ENCODE measurements at places on chromosomes 6 and 20. TPM values are rescaled to one million over a fixed set of nuclear protein-coding genes. Genes with fewer than 3 reads are reported as not detected.
A peak's percentile ranks its signal among the peaks of the same experiment; 100 is the strongest.

DNA sequence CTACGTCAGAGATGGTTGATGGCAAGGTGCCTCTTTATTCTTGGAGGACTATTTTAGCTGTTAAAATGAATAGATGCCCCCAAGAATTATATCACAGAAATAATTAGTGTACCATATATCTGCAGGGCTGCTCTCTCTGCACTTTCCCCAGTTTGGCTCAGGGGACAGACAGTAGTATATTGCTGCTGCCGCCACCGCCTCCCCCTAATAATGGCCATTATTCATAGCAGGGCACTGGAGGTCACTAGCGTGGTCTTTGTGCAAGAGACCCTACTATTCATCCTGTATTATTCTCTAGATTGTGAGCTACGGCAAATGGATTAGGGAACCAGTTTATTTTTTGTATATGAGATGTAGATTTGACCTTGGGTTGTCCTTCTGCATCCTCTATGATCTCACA is 11.0 kb downstream of the HDGFL1 start:
- no peak for DNase-seq

DNA sequence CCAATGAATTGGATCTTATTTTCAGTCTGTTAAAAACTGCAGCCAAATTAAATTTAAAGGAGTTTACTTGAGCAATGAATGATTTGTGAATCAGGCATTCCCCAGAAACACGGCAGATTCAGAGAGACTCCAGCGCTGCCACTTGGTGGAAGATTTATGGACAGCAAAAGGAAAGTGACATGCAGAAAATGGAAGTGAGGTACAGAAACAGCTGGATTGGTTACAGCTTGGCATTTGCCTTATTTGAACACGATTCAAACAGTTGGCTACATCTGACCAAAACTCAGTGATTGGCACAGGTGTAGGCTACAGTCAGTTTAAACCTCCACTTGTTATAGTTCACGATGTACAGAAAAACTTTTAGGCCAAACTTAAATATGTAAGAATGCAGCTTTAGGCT is 257.6 kb upstream of the IMPG1 start:
- DNase-seq = no peak

- DNase-seq = no peak
These were observed 39.6 kb downstream of the ILRUN start for GRCh38 chr6:34657037-34657306.

Gene CST3
- total RNA-seq = 431 TPM

Gene VGLL2
- 0.75 TPM for total RNA-seq

GRCh38 chr6:4732691-4733315 is 43.4 kb upstream of the CDYL start:
- peak; percentile 81 for DNase-seq

GRCh38 chr6:36755435-36756348 is 58.1 kb downstream of the RAB44 start:
- DNase-seq = peak; percentile 32

Gene SLC22A2
- not detected for total RNA-seq

All from LHCN-M2 (cell line).